NCI-H1930 (cell line): ENCODE measurements at places on chromosomes 7 and 10.

DNA sequence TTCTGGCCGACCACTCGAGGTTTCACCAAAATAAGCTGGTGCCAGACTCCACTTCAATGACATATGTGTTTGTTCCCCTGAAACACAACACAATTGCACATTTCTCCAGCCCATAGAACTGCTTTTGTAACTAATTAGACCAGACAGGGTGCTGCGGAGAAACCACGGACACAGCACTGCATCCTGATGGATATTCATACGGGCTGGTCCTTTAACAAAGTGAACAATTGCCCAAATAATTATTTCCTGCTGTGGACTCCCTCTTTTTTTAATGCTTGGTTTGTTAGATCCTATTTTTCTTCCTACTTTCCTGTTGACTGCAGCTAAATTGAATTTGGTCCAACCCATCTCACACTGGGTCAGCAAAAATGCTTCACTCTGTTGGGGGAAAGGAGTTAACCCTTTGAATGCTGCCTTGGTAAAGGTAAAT is 198.6 kb upstream of the BMPER start:
- no peak for DNase-seq

GRCh38 chr10:70829543-70829942 is 13.8 kb downstream of the SGPL1 start:
- no peak for DNase-seq

- DNase-seq: no peak
Measured at GRCh38 chr7:75596727-75597614, 104.9 kb downstream of the SPDYE5 start.

DNA sequence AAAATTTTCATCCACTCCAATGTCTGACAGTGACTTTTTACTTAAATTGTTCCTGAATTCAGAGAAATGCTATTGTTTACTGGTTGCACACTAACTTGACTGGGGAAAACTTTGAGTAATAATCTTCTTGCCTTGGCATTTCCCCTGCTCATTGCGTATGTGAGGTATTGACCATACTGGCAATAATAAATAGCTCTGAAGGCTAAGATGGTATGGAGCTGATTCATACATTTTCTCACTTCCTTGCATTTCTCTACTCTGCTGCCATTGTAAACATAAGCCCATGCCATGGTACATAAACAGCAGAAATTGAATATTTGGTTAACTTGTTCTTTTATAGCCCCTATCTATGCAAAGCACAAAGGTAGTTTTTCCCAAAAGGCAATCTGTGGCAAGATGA is 290.0 kb downstream of the RNLS start:
- DNase-seq: no peak

GRCh38 chr7:50664461-50664922 is 99.3 kb upstream of the DDC start:
- no peak for DNase-seq

- DNase-seq: no peak
Measured at GRCh38 chr10:14891151-14891550, 12.5 kb downstream of the SUV39H2 start.

GRCh38 chr7:24720283-24720682 is 37.0 kb downstream of the GSDME start:
- DNase-seq: no peak

- DNase-seq: no peak
Measured at GRCh38 chr7:101009629-101010028, 10.3 kb upstream of the MUC17 start.

GRCh38 chr10:55822096-55822495 is 539.0 kb downstream of the ZWINT start:
- no peak for DNase-seq

GRCh38 chr10:132812520-132812919 is 26.6 kb upstream of the NKX6-2 start:
- DNase-seq: no peak

DNA sequence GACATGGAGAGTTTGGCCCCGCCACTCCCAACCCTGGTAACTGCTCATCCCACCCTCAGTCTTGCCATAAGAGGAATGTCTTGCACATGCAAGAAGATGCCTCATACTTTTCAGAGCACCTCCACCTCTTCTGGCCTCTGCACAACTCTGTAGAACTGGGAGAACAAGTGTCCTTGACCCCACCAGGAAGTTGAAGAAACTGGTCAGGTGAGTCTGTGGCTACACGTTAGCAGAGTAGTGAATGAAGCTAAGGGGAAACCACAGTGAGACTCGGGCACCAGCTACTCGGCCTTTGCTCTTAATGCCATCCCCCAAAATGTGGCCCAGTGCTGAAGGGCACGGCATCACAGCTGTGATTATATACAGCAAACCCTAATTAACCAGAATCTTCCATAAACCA is 110.1 kb downstream of the ARID5B start:
- DNase-seq: no peak

DNA sequence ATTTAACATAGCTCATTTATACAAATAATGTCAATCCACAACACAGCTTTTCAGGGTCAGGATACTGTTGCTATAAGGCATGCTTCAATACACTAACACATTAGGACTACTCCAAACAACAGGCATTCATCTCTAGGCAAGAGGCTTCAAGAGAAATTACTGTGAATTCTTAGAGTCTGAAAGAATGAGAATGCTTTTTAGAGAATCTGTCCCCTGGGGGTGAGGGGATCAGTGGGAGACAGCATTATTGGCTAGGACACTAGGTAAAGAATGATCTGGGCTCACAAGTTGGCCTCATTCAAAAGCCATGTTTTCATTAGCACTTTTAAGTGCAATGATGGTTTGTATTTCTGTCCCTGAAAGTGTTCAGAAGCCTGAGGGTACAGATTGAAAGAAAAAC is 132.6 kb downstream of the SEMA3D start:
- no peak for DNase-seq

DNA sequence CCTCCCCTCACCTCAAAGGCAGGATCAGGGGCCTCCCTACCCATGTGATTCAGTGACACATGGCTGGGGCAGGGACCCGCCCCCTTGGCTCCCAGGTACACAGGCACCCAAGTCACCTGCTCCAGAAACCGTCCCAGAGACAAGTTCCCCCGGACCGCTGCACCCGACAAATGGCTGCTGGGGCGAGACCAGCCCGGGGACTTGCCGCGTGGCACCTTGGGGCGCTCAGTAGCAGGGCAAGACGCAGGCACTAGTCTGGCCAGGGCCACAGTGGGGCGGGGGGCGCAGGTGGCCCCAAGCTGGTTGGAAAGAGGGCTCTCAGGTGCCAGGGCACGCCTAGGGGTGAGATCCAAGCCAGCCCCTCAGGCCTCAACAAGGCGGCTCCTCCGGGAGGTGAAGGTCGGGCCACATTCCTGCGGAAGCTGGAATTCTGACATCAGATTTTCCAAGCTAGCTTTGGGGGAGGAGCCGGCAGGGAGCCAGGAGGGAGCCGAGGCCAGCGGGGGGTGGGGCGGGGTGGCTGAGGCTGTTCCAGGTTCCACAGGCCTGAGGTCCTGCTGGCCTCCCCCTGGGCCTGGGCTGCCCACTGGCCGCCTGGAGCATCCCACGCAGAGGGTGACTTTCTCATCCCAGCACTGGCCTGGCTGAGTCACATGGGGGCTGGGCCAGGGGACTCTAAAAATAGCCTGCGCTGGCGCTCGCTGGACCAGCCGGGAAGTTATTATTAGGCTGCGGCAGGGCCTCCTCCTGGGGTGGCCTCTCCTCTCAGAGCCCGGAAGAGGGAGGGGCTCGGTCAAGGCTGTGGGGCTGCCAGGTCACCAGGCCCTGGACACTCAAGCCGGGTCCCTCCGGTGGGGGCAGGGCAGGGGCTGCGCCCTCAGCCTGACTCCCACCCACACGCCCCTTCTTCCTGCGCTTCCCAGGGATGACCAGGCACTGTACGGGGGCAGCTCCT is 20.5 kb upstream of the INPP5A start:
- no peak for DNase-seq

DNA sequence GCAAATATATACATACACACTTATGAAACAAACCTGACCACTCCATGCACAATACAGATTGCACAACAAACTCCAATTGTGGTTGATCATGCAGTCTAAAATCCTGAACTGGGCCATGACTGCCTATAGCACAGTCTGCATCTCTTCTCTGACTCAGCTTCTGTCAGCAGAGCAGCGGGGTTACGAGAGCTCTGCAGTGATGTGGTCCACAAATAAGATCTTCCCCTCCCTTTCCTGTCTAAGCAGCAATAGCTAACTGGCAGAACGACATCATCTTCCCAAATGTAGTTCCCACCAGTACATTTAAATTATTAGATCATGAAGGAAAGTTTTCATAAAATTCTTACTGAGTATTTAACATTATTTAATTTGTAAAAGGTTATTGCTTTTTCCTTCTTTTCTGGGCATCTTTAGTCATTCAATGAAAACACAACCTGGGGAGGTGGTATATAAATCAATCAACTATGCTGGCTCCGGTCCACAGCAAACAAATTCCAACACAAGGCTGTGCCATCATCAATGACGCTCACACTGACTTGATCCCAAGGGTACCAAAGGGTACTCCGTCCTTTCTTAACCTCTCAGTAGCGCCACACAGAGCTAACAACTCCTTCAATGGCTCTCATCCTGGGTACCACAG is 17.1 kb downstream of the ARHGAP21 start:
- DNase-seq: no peak

DNA sequence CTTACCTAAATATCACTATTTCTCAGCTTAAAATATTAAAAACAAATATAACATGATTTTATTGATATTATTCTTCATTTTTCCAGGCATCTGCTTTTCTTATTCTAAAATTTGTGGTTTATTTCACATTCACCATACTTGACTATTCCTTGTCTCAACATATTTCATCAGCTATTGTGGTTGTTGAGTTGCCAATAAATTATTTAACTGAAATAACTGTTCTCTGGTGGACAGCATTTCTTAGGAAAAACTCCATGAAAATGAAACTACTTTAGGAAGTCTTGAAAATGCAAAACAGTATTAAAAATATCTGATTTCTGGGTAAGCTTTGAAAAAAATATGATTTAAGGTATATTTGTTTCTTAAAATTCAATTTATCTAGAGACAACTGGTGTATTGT is 122.9 kb upstream of the SEMA3A start:
- no peak for DNase-seq

GRCh38 chr10:385571-386300 is 250.5 kb downstream of the ZMYND11 start:
- no peak for DNase-seq

GRCh38 chr7:158588085-158588877 is 658 bp upstream of the PTPRN2 start:
- no peak for DNase-seq

GRCh38 chr10:69044546-69044945 is 43.4 kb upstream of the SRGN start:
- no peak for DNase-seq

DNA sequence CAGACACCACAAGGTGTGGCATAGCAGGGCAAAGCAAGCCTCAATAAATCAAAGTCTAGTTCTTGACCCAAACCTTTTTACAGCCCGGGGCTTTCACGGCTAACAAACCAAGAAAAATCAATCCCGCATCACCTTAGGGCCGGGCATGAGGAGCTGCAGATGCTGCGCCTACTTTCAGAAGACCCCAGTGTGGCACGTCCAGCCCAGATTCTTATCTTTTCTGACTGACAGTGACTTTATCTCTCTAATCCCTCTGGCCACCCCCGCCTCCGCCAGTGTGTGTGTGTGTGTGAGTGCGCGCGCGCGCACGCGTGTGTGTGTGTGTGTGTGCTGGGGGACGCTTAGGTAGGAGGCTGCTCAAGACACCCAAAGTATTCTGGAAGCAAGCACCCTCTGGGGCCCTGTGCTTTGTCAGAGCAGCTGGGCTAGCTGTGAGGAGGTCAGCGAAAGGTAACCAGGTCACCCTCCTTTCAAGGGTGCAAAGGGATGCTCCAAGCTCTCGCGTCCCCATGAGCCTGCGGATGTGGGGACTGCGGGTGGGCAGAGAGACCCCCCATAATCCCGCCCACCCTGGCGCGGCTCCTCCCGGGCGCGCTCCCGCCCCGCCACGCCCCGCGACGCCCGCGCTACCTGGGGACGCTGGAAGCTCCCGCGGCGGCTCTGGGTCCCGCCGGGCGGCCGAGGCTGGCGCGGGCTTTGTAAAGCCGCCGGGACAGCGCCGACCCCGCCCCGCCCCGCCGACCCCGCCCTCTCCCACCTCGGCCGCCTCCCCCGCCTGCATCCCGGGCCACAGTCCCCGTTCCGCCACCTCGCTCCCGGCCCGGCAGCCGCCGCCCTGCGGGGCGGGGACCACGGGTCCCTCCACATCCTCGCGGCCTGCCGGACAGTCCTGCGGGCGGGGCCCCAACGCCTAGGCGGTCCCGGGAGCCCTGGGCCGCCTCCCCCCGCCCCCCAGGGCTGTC is 57.1 kb upstream of the RHOBTB1 start:
- DNase-seq: no peak

- DNase-seq: no peak
Measured at GRCh38 chr7:84336303-84336702, 141.7 kb upstream of the SEMA3A start.

DNA sequence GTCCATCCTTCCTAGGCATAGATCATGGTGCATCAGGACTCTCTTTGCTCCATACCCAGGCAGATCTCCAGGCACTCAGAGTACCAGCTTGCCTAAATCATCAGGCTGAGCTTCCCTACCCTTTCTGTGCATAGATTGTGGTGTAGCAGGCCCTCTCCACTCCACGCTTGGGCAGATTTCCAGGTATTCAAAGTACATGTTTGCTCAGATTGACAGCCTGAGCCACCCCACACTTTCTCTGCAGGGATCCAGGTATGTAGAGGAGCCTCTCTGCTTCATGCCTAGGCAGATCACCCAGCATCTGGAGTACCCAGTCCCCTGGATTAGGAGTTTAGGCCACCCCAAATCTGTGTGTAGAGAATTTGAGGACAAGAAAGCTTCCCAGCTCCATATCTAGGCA is 957.4 kb upstream of the LRRTM3 start:
- no peak for DNase-seq

DNA sequence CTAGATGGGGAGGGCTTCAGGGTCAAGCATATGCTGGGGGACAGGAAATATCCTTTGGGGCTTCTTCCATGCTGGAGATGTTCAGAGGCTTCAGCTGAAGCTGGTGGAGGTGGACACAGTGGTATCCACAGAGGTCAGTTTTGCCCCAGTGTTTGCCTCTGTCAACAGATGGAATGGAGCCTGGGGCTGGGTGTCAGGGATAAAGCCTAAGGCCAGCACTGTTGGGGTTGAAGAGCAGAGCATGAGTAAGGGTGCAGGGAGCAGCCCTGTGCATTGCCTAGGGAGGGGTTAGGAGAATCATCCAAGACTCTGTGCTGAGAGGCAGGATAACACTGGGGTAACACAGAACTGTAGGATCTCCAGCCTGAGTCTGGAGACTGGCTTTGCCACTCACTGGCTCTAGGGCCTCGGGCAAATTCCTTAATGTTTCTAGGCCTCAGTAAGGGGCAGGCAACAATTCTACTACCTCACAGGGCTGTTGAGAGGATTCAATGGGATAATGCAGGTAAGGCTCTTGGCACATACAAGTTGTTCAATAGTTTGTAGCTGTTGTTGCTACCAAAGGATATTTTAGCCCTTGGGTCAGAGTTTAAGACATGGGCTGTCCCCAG is 21.8 kb upstream of the MYL7 start:
- no peak for DNase-seq

GRCh38 chr10:613271-614138 is 76.0 kb downstream of the DIP2C start:
- DNase-seq: no peak

GRCh38 chr7:36823353-36823752 is 99.1 kb upstream of the AOAH start:
- no peak for DNase-seq
